ENCODE measurements at places on chromosomes 7 and 10.

- DNase-seq = no peak
These were observed 194.8 kb downstream of the CFTR start for GRCh38 chr7:117674617-117675016.

DNA sequence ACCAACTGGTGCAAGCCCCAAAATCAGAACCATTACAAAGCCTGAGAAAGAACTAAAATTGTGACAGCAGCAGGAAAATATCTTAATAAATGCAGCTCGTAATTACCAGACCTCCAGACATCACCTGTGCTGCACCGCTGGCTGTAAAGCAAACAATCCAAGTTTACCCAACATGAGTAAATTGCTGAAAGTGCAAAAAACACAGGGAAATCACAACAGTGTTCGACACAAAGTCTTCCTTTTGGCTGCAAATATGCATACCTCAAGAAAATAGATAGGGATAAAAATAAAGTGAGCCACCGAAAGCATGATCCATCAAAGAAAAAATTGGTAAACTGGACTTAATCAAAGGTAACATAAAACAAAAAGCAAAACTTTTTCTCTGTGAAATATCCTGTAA, 101.7 kb downstream of the SLC16A9 start:
- no peak for DNase-seq

DNA sequence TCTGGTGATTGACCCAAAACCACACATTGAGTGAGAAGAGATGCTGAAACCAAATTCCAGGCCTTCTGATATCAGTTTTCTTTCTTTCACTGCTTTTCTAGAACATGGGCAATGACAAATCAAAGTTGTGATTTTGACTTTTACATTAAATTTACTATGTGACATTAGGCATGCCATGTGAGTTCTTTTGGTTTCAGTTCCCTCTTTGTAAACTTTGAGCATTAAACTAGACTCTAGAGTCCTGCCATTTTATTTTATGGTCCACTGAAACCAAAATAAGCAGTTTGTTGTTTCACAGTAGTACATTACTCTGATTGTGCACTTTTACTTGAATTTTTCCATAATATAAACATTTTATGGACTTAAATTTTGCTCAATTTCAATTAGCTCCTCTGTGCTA, 381.1 kb upstream of the SEMA3D start:
- no peak for DNase-seq

GRCh38 chr10:12960941-12961340, 40.6 kb downstream of the CCDC3 start:
- DNase-seq = no peak

GRCh38 chr10:96846926-96847325, 14.8 kb downstream of the LCOR start:
- no peak for DNase-seq

DNA sequence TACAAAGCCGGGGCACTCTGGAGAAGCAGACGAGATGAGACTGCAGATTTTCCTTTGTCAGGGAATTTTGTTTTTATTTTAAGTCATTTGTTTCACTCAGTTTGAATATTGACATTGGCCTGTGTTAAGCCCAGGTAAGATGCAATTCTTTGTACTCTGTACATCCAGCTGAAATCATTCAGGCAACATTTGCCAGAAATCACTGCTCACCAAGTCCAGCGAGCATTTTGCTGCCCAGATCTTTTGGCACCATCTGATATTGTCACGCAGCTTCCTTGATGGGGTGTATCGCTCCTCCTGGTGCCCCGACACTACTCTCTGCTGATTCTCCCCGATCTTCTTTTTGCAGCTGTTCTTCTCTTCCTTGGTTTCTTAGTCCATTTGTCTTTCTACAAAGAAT, 261.7 kb downstream of the GALNT17 start:
- no peak for DNase-seq

DNA sequence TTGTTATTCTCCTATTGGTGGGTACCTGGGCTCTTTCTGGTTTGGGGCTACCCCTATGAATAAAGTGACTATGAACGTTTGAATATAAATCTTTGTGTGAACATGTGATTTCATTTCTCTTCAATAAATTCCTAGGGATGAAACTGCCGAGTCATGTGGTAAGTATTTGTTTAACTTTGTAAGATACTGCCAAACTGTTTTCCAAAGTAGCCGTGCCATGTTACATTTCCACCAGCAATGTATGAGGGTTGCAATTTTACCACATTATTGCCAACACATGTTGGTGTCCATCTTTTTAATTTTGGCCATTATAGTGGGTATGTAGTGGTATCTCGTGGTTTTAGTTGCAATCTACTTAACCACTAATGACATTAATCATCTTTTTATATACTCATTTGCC, 94.7 kb downstream of the ZNRF2 start:
- DNase-seq = peak; percentile 30

GRCh38 chr10:118394301-118395200, 52.4 kb upstream of the FAM204A start:
- no peak for DNase-seq

DNA sequence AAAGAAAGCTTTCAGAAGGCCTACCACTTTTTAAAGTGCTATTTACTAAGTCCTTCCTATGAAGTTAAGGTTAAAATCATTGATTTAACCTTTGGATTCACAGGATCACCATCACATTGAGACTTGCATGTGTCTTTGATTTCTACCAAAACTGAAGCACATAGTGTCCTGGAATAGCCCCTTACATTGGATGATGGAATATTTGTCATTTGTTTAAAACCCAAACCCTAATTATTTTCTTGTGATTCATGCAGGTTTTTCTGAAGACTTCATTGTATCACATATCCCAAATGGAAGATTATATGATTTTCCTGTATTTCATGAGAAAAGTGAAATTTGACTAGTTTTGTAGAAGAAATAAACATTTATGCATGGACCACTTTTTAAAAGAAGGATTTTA, 3.3 kb downstream of the SEMA3A start:
- no peak for DNase-seq

GRCh38 chr7:83528925-83529423, 120.0 kb downstream of the SEMA3E start:
- no peak for DNase-seq

- no peak for DNase-seq
These were observed 94.2 kb downstream of the CD36 start for GRCh38 chr7:80732630-80733029.

DNA sequence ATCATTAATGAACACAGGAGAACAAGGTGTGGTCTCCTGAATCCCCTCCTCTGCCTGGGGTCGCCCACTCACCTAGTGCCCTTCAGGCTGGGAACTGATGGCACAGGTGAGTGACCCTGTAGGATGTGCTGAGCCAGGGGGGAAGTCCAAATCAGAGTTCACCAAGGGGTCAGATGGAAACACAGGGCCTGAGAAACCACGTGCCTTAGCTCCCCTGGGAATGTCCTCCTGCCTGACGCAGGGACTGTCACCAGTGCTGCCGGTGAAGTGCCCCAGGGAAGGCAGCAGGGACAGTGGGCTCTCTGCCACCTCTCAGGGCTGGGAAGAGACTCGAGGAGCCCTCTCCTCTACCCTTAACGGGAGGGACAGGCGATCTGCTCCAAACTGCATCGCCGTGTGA, 5.8 kb upstream of the PYROXD2 start:
- DNase-seq = no peak

DNA sequence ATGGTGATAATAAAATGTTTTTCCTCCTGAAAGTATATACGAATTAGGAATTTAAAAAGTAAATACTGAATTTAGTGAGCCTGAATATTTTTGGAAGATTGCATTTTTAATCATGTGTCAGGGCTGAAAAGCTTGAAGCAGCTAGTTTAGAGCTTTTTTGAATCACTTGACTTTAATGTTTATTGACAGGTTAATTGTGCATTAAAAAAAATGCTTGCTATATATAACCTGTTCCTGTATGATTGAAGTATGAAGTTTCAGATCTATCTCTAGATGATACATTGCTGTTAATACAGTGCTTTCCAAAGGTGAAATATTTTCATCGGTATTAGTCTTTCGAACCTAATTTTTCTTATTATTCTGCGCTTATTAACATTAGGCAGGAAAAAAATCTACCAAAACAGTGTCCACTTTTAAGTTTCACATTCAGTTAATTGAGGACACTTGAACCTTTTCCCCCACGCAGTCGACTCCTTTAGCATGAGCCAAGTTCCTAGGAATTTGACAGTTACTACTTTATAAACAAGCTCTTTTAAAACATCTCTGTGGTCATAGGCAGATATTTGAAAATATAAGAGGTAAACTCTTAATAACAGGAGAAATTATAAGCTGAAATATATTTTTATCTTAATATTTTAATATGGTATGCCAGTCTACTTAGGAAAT, 187.1 kb downstream of the MLLT10 start:
- DNase-seq = no peak

GRCh38 chr7:47574482-47575329, 7.2 kb downstream of the TNS3 start:
- DNase-seq = peak; percentile 55

- no peak for DNase-seq
These were observed 56.4 kb downstream of the PFKFB3 start for GRCh38 chr10:6259153-6259552.

GRCh38 chr10:121596689-121597503, 1.3 kb downstream of the FGFR2 start:
- peak; percentile 35 for DNase-seq

- DNase-seq = no peak
These were observed 28.8 kb downstream of the XPNPEP1 start for GRCh38 chr10:109894516-109894915.

- no peak for DNase-seq
These were observed 62.5 kb upstream of the PALS2 start for GRCh38 chr7:24510759-24511158.

GRCh38 chr7:32206987-32207386, 136.8 kb upstream of the PDE1C start:
- DNase-seq = peak; percentile 24

- no peak for DNase-seq
These were observed 553.5 kb upstream of the C7orf33 start for GRCh38 chr7:148037044-148037443.

DNA sequence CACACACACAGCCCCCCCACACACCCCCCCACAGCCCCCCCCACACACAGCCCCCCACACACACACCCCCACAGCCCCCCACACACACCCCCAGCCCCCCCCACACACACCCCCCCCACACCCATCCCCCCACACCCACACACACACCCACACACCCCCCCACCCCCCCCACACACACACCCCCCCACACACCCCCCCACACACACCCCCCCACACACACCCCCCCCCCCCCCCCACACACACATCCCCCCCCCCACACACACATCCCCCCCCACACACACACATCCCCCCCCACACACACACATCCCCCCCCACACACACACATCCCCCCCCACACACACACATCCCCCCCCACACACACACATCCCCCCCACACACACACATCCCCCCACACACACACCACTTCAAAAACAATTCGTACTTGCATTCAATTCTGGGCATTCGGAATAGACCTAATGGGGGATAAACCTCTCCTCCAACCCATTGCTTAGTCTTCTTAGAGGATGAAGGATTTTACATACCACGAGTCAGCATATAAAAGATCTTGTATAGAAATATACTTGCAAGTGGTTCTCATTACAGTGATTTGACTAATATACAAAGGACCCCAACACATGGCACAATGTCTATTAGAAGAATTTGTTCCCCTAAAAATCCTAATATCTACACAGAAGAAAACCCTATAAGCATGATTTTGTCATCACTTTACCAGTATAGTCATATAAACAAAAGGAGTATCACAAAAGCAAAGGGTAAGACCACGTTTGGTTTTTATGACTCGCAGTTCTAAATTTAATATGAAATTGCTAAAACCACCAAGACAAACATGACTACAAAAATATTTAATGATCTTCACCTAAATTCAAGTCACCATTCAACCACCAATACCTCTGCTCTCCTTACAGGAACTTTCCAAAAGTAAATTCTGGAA, 80.9 kb downstream of the DIP2C start:
- DNase-seq = peak; percentile 60

DNA sequence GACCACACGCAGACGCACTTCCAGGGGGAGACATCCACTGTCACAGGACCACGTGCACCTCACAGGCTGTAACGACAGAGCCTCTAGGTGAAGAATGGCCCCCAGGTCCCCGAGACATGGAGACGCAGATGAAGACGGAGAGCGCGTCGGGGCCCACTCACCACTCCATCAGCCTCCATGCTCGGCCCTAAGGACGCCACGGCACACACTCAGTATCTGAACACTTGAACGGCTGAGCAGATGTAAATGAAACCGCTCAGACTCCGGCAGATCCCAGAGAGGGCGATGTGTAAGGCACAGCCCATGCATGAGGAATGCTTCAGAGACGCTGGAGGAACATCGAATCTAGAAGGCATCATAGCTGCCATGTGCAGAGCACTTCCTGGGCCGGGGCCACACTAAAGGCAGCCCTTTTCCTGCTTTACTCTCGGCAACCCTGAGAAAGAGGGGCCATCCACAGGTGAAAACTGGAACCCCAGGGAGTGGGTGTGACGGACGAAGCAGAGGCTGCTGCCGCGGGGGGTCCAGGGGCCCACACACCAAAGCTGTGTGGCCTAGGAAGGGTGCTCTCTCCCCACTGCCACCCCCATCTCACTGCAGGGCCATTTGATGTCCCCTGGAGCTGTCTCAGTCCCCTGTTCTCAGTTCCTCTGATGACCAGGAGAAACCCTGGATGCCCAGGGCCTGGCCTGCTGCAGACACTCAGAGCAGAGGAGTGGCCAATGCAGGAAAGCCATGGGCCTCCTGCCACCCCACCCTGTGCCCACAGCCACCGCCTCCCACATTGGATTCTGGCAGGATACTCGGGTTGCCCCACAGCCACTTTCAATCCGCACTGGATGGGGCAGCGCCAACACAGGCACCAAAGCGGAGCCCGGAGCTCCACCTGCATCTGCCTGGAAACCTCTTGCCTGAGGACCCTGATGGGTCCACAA, 253.8 kb downstream of the MAD1L1 start:
- DNase-seq = no peak

- no peak for DNase-seq
These were observed 186.0 kb downstream of the KIF20B start for GRCh38 chr10:89887406-89887805.

DNA sequence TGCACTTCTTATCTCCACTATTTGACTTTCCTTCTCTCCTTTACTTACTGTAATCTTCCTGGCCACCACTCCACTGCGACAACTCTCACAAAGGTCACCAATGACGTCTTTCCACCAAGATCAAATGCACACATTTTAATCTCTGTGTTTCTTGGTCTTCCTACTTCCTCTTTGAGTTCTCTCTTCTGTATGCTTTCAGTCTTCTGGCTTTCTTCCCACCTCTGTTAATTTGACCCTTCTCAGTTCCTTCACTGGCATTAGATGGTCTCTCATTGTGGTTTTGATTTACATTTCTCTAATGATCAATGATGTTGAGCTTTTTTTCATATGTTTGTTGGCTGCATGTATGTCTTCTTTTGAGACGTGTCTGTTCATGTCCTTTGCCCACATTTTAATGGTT, 31.9 kb downstream of the FAM107B start:
- DNase-seq = no peak

DNA sequence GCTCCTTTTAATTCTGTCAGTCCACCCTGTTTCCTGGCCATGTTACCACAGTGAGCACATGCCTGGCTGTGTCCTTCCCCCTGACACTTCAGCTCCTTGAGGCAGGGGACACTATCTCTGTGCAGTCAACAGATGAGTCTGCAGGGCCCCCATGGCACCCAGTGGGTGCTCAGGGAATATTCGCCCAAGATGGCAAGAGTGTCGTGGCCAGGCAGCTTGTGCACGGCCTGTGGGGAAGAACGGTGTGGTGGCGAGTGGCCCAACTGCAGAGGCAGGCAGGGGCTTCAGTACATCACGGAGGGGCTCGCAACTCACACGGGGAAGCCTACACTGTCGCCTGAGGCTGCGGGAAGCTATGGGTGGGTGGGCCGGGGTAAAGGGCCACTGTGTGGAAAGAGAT, 91.1 kb downstream of the TRRAP start:
- no peak for DNase-seq

All from fibroblast of skin of right biceps (primary cell).